ENCODE measurements at places on chromosomes 6 and 20. TPM values are rescaled to one million over a fixed set of nuclear protein-coding genes. Genes with fewer than 3 reads are reported as not detected.

Gene SLC26A8
- 0.28 TPM for total RNA-seq

Gene APCDD1L
- 0.57 TPM for total RNA-seq

Gene PAK5
- 0.06 TPM for total RNA-seq

Gene CALHM6
- total RNA-seq, result 4.2 TPM

DNA sequence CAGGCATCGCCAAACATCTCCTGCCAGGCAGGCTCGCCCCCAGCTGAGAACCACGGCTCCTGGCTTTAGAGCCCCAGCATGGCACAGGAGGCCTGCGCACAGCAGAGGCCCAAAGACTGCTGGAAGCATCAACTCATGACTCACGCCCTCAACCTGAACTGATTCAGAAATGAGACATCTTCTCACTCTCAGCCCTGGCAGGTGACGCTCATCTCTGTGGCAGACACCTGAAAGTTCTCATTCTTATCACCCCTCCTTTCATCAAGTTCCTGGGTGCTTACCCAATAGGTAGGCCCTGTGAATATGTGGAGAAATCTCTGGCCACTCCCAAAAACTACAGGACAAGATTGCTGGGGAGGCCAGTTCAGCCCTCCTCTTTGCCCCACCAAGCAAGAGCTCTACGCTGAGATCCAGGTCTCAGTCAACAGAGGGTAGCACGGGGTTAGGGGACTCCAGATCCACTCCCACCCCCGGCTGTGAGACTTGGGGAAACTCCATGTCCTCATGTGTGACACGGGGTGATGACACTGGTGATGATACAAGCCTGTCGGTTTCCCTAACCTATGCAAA lies 11.3 kb downstream of the NFATC2 start:
- no peak for DNase-seq

DNA sequence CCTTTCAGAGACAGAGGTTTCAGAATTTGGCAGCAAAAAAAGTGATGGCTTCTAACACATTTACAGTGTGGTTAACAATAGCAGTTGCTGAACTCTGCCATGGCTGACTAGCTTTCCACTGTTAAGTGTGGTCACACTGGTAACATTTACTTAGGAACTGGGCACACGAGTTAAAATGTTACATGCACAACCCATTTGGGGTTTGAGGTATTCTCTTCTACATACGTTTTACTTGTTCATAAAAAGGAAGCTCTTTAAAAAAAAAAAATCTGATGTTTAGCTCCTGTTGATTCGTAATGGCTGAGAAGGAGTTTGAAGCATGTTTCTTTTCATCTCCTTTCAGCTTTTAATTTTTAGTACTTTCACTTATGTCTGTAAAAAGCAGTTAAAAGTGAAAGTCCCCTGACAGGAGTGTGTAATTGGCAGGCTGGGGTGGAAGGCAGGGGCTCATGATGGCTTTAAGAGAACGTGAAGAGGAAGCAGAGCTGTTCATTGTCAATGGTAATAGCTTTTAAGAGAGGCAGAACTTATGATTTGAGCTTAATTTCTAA lies 245.9 kb downstream of the FARS2 start:
- DNase-seq, result no peak

GRCh38 chr6:17480476-17480875 lies 87.1 kb downstream of the CAP2 start:
- DNase-seq, result no peak

- DNase-seq, result no peak
These were observed 295.8 kb downstream of the PREX1 start for GRCh38 chr20:48532028-48532427.

- DNase-seq, result no peak
These were observed 32.0 kb downstream of the PKHD1 start for GRCh38 chr6:52055451-52055850.

GRCh38 chr6:37738216-37738615 lies 40.5 kb upstream of the MDGA1 start:
- DNase-seq, result no peak

Gene POU5F1
- total RNA-seq, result 3.4 TPM

DNA sequence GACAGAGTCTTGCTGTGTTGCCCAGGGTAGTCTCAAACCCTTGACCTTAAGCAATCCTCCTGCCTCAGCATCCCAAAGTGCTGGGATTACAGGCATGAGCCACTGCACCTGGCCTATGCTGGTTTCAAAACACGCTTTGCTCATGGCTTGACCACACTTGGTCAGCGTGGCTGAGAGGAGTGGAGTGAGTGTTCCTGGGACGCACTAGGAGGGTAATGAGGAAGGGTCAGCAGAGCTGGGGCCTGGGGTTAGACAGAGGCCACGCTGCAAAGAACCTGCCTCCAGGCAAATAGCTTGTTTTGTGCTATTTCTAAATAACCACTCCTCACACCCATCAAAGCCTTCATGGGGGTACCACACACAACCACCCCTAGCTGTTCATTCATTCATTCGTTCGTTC lies 77.9 kb upstream of the TOX2 start:
- no peak for DNase-seq

- DNase-seq, result peak; percentile 53
These were observed 1.8 kb downstream of the OSBPL2 start for GRCh38 chr20:62240020-62240685.

DNA sequence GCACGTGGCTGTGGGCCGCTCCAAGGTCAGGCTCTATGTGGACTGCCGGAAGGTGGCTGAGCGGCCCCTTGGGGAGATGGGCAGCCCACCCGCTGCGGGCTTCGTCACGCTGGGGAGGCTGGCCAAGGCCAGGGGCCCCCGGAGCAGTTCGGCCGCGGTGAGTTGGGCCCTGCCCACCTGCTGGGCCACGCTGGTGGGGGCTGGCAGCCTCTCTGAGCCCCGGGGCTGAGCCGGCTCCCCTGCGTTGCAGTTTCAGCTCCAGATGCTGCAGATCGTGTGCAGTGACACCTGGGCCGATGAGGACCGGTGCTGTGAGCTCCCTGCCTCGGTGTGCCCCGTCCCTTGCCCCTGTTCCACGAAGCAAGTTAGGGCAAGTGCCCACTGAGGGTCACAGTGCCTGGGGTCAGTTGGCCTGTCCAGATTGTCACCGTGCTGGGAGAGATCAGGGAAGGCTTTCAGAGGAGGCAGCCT lies 27.1 kb downstream of the COL20A1 start:
- no peak for DNase-seq

Gene IP6K3
- 0.67 TPM for total RNA-seq

DNA sequence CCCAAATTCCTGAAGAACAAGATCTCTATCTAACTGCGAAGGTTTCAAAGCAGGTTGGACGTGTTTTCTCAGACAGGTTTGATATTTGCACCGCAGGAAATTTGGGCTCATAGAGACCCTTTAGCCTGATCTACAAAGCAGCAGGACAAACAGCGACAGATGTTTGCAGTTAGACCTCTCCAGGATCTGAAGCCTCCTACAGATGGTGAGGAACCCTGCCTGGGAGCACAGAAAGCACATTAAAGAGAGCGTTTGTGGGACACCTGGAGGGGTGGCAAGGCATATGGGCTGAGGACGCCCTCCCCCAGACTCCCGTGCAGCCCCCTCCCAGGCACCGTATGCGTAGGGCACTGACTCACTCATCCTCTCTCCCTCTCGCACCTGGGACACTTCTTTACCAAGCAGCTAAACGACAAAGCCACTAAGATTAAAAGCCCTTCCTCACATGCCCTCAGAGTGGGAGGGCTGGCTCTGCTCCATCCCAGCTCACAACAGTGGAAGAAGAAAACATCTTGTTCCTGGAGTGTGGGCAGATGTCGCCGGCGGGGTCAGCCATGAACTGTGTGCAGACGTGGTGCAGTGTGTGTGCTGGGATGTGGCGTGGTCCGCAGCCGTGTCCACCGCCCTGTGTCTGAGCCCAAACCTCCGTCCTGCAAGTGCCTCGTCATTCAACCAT lies 249.7 kb upstream of the AFDN start:
- DNase-seq, result no peak

- no peak for DNase-seq
These were observed 337.8 kb downstream of the FARS2 start for GRCh38 chr6:5599127-5599526.

- DNase-seq, result peak; percentile 17
These were observed 1.0 kb downstream of the SRXN1 start for GRCh38 chr20:651713-652614.

GRCh38 chr6:158769771-158770432 lies 49.3 kb downstream of the EZR start:
- DNase-seq, result no peak

Gene KCNG1
- 16.9 TPM for total RNA-seq

DNA sequence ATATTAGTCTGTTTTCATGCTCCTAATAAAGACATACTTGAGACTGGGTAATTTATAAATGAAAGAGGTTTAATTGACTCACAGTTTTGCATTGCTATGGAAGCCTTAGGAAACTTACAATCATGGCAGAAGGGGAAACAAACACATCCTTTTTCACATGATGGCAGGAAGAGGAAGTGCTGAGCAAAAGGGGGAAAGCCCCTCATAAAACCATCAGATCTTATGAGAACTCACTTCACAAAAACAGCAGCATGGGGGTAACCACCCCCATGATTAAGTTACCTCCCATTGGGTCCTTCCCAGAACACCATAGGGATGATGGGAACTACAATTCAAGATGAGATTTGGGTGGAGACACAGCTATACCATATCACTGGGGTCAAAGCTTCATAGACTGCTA lies 254.2 kb downstream of the ERMARD start:
- DNase-seq, result no peak

DNA sequence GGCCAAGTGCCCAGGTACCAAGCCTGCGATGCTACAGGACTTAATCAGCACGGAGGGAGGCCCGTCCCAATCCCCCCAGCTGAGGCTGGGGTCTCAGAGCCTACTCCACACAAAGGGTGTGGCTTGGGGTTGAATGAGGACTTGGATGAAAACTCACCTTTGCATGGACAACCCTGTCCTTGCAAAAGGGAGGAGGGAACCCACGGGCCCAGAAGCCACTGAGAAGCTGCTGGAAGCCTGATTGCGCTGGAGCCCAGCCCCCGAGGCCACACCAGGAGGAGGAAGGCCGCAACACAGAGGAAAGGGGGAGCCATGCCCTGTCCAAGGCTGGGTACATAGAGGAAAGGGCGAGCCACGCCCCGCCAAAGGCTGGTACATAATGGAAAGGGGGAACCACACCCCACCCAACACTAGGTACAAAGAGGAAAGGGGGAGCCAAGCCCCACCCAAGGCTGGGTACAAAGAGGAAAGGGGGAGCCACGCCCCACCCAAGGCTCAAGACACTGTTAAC lies 158.8 kb downstream of the DLL1 start:
- no peak for DNase-seq

DNA sequence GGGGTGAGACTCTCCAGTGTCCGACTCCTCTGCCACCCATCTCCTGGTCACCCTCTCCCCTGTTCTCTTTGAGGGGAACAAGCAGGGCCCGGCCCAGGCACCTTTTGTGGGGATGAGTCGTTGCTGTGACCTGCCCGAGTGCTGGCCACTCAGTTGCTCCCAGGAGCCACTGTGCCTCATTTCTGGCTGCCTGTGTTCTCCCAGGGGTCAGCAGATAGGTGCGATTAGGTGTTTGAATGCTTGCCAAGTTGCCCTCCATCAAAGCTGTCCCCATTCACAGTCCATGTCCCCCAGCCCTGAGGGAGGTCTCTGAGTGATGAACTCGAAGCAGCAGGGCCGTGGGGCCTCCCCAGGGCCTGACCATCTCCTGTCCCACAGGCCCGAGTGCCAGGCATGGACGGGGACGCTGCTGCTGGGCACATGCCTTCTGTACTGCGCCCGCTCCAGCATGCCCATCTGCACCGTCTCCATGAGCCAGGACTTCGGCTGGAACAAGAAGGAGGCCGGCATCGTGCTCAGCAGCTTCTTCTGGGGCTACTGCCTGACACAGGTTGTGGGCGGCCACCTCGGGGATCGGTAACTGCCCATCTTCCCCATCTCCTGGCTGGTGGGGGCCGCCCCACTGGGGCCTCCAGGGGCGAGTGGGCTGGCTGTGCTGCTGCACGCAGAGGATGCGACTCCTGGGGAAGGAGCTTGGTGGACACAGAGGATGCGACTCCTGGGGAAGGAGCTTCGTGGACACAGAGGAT lies 4.1 kb downstream of the SLC17A9 start:
- DNase-seq, result peak; percentile 50

GRCh38 chr6:169564453-169565240 lies 137.2 kb downstream of the WDR27 start:
- no peak for DNase-seq

GRCh38 chr20:17394411-17394810 lies 136.8 kb downstream of the BFSP1 start:
- DNase-seq, result no peak

Gene LY6G6D
- not detected for total RNA-seq

GRCh38 chr6:118134206-118134605 lies 227.1 kb downstream of the SLC35F1 start:
- DNase-seq, result no peak

DNA sequence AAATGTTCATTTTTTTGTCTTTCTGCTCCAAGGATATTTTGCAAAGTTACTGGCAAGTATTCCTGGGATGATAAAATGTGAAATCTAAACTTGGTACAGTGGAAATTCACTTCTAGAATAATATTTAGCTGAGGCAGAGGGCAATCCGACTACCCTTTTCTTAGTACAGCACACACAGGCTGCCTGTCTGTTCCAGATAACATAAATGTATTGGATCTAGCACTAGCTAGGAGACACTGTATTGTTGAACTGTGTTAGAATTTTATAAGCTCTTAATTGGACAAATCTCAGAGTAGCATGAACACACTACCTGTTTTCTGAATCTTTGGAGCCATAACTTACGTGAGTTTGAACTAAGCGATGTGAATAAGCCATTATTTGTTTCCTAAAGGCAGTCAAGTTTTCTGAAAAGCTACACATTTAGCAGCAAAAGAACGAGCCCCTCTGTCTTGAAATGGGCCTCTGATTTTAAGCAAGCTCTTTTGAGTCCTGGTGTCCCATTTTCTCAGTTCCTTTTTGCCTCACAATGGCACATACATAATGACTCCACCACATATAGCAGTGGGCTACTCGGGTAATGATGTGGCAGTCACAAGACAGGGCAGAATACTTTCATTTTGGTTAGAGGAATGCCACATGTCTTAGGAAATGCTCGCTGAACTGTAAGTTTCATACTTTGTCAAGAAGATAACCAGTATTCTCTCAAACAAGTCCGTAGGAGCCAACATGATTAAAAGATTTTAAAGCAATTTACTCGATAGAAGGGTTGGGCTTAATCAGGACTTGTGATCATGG lies 116.5 kb upstream of the ESR1 start:
- DNase-seq, result no peak

DNA sequence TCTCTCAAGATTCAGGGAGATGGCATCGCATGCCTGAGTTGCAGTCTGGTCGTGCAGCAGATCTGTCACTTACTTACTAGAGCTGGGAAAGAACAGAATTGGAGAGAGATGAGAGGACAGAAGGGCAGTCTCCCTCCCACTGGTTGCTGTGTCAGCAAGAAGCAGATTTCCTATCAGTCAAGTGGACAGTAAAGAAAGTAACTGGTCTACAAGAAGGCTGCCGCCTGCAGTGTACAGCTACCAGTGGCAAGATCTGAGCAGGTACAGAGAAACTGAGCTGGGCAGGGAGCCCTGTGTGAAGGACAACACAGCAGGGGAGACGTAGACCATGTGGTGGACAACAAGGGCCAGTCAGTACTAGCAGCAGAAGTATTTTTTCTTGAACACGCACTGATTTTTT lies 49.5 kb upstream of the PCSK2 start:
- DNase-seq, result no peak

DNA sequence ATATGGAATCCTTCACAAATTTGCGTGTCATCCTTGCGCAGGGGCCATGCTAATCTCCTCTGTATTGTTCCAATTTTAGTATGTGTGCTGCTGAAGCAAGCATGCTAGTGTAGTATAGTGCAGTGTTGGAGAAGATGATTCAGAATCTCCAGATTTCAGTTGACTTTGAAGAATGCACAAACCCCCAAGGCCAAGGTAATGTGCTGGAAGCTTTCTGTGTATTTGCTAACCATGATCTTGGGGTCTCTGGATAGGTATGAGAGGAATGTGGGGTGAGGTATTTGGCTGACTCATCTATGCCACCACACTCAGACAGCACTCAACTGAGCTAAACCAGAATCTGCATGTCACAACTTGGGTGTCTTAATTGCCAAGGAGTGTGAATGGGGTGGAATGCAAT lies 42.6 kb upstream of the DEK start:
- DNase-seq, result no peak

Data from mucosa of descending colon (tissue), 3 donors.